HCT116 (cell line): ENCODE measurements at places on chromosomes 16 and 17.

DNA sequence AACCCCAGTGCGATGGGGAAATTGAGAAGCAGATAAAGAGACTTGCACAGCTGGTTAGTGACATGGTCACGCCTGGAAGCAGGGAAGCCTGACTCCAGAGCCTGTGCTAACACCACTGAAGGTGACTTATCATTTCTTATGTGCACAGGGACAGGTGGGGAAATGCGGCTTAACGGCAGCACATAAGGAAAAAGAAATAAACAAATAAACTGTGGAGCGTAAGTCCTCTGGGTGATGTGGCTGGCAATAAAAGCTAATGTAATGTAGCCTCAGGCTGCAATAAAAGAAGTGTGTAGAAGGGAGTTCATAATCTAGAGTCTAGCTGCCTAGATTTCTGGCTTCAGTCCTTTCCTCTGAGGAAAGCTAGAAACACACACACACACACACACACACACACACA is 10.6 kb downstream of the CDH11 start:
- DNase-seq, result no peak
- no peaks in the 10 kb centered on the region for H3K4me1 ChIP-seq
- no peaks in the 10 kb centered on the region for H3K27me3 ChIP-seq
- no peaks in the 10 kb centered on the region for H3K36me3 ChIP-seq
- no peak overlapping the region for H3K27ac ChIP-seq

DNA sequence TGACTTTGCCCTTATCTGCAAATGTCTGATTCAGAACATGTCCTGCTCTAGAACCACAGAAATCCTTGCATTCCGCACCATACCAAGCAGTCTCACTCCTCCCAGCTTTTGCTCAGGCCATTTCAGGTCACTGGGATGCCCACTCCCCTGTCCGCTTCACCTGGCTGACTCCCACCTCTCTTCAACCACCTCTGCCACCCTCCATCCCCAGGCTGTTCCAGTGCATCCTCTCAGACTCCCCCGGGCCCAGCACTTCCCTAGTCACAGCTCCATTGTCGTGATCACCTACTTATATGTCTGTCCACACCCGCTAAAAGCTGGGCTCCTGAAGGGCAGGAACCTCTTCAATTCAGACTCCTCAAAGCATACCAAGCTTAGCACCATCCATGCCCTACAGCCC is 58.4 kb upstream of the CDH5 start:
- H3K27me3 ChIP-seq, result peaks cover 16% of the 10 kb centered on the region; the same call in 1 of the 2 replicates
- no peak overlapping the region for H3K27ac ChIP-seq
- no peak for DNase-seq
- no peaks in the 10 kb centered on the region for H3K36me3 ChIP-seq
- no peaks in the 10 kb centered on the region for H3K4me1 ChIP-seq
- no peak overlapping the region for H3K4me3 ChIP-seq

- no peaks in the 10 kb centered on the region for H3K36me3 ChIP-seq
- no peak overlapping the region for H3K27ac ChIP-seq
- H3K4me3 ChIP-seq, result no peak overlapping the region
- DNase-seq, result no peak
- peaks cover 53% of the 10 kb centered on the region for H3K4me1 ChIP-seq
These were observed 5.6 kb upstream of the CHMP6 start for GRCh38 chr17:80986046-80986445.

- no peak for DNase-seq
- H3K27me3 ChIP-seq, result no peaks in the 10 kb centered on the region
- no peaks in the 10 kb centered on the region for H3K4me1 ChIP-seq
- no peak overlapping the region for H3K27ac ChIP-seq
- no peak overlapping the region for H3K4me3 ChIP-seq
These were observed 52.7 kb downstream of the HAPSTR1 start for GRCh38 chr16:9144106-9144505.

GRCh38 chr17:73822371-73822770 is 178.1 kb upstream of the SDK2 start:
- DNase-seq, result no peak
- no peaks in the 10 kb centered on the region for H3K36me3 ChIP-seq
- no peak overlapping the region for H3K27ac ChIP-seq
- H3K27me3 ChIP-seq, result peaks cover 5% of the 10 kb centered on the region; the same call in 1 of the 2 replicates
- no peak overlapping the region for H3K4me3 ChIP-seq

GRCh38 chr16:26178298-26178697 is 486.5 kb downstream of the HS3ST4 start:
- no peak for DNase-seq
- no peaks in the 10 kb centered on the region for H3K36me3 ChIP-seq
- H3K4me3 ChIP-seq, result no peak overlapping the region
- no peak overlapping the region for H3K27ac ChIP-seq
